Thoracic aorta (tissue), 2 donors: ENCODE measurements at places on chromosomes 6 and 20.

- DNase-seq = no peak
Observed at GRCh38 chr20:20929341-20929740, 176.8 kb downstream of the LINC00237 start.

- DNase-seq = no peak
Observed at GRCh38 chr6:120005292-120005976, 655.9 kb upstream of the MAN1A1 start.

DNA sequence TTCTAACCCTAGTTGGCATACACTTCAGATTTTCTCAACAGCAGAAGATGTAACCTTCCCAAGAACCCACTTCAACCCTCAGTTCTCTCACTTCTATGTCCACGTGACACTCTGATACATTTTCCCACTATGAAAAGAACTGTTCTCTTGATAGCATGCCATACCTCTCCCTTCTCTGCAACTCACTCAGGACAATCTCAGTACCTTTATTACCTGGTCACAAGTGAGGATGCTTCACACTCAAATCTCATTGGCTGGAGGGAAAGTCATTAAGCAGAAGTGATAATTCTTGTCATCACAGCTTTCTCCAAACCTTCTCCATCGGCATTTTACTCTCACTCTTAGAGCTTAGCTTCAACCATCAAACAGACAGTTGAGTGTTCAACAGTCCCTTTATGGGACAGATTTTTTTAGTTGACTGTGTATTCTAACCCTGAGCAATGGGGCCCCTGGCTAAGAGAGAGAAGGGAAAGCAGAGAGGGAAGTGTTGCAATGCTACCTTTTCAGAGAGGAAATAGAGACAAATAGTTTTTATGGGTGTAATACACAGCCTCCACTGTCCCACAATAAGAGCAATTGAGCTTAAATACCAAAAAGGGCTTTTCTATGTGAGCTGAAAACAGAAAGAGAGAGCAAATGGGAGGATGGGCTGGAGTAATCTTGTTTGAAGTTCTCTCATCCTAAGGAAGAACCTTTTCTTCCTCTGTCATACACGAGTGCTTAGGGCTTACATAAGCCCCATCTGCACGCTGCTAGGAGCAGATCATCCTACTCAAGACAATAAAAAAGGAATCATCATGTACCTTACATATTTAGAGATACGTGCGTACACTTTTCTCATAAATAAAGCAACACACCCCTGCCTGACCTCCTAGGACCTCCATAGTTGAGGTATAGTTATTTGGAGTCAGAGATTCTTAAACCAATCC lies 16.0 kb downstream of the HLA-DPA1 start:
- no peak for DNase-seq

GRCh38 chr20:44851545-44851944 lies 34.0 kb upstream of the YWHAB start:
- no peak for DNase-seq

- no peak for DNase-seq
Observed at GRCh38 chr6:159033160-159034049, 11.4 kb downstream of the TAGAP start.

GRCh38 chr6:139743664-139744437 lies 369.4 kb upstream of the CITED2 start:
- no peak for DNase-seq

GRCh38 chr20:35702824-35703695 lies 3.9 kb downstream of the ROMO1 start:
- no peak for DNase-seq

DNA sequence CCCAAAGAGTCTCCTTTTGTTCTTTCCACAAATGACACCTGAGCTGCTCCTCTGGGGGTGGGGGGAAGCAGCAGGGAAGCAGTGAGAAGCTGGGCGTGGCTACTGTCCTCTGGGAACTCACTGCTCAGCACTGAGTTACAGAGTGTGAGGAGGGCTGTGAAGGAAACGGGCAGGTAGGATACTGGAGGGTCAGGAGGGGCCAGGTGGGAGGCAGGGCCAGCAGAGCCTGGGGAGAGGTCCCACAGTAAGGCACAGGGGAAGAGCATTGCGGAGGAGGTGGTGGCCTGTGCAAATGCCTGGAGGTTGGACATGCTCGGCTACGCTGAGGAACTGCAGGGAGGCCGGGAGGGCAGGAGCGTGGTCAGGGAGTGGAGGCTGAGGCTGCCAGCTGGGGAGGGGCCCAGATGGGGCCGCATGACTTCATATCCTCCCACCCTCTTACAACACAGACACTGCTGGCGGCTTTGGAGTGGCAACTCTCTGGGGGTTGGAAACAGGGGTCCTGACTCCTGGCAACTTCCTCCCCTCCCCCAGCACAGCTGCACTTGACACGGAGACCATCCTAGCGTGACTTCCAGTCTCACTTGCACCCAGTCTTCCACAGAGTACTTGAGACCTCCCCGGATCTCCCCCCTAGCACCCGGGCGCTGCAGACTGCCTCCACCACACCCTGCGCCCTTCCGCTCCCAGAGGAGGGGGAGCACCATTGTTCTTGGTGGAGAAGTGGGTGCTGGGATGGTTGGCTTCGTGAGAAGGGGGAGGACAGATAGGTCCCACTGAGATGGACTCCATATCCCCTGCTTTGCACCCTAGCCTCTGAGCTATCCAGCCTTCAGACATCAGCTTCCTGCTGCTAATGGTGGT lies 34.2 kb downstream of the RBM38 start:
- DNase-seq = no peak

GRCh38 chr6:64258752-64259151 lies 623.1 kb downstream of the PHF3 start:
- DNase-seq = no peak

DNA sequence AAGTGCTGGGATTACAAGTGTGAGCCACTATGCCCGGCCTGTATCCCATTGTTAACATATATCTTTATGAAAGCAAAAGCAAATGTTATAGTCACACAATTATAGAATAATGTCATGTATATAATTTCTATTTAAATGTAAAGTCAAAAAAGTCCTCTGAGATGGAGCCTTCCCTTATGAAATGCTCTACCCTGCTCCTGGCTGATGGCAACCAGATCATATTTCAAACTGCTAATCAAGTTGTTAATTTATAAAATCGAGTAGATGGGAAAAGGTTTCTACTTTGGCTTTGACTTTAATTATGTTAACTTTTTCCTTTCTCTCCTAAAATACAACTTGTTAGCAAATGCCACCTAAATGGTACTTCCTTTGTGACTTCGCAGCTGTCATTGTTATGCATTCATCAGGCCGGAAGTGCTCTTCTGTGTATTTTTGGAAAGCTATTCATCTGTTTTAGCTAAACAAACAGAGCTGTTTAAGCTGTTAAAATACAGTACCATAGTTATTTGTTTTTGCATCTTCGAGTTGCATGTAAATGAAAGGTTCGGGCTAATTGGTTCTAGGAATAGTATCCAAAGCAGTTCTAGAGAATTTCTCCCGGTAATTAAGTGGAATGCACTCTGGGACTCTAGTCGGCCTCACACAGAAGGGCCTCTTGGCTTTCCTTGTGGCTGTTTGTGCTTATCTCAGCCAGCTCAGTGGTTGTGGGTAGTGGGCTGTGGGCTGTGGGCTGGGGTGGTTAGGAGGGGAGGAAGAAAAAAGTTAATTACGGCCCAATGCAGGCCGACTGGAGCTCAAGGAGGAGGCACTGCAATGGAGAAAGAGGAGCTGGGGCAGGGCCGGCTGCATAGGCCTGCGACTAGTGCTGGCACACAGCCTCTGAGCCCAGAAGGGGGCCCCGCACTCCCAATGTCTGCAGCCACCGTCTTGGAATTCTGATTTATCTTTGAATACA lies 34.8 kb downstream of the SLC35D3 start:
- DNase-seq = no peak

DNA sequence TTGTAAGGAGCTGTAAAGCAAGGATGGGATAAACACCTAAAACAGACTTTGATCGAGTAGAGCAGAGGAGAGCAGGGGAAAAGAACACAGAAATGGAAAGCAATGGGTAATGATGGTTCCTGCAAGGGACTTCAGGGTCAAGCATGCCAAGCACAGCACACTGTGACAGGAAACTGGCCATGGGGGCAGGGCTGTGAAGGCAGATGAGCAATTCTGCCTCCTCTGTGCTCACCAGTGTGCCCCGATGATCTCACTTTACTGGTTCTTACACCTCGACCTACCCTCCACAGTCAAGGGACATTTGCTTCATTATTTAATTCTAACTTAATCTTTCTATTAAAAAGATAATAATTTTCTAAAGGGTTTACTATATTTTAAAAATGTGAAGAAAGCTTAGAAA lies 21.6 kb upstream of the MYB start:
- no peak for DNase-seq

DNA sequence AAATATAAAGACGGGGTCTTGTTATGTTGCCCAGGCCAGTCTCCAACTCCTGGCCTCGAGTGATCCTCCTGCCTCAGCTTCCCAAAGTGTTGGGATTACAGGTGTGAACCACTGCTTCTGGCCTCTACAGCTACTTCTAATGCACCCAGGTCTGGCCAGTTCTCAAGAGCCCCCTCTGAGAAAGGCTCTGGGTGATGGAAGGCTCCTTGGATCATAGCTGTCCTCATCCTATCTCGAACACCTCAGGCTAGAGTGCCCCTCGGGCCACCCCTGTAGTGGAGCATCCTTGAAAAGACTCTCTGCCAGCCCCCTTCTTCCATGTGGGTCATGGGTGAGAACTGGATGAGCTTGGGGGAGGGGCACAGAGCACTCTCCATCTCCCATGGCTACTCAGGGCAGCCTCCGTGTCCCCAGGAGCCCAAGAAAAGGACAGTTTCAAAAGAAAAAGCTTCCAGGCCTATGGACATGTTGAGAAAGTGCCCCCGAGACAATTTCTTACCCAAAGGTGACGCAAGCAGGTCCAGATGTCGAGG lies 714 bp upstream of the MYLK2 start:
- no peak for DNase-seq

- no peak for DNase-seq
Observed at GRCh38 chr6:146946559-146946958, 257.7 kb upstream of the STXBP5 start.

- DNase-seq = no peak
Observed at GRCh38 chr6:78492351-78493017, 374.9 kb upstream of the IRAK1BP1 start.

DNA sequence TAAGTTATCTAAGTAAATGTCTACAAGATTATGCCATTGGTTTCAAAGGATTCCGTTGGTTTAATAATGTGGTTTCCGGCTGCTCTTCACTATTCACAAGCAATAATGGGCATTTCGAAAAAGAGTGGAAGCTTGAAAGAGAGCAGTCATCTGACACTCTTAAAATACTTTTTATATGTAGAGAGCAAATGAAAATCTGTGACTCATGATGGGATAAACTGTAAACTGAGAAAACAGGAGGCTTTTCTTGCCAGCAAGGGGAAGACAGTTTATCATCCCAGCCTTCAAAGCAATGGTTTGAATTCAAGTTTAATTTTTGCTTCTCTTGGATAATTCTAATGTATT lies 145.7 kb downstream of the KHDC1L start:
- DNase-seq = no peak

GRCh38 chr6:158572653-158573541 lies 13.0 kb downstream of the TMEM181 start:
- DNase-seq = no peak

GRCh38 chr6:6951355-6951754 lies 156.4 kb upstream of the RREB1 start:
- no peak for DNase-seq

- DNase-seq = no peak
Observed at GRCh38 chr6:36662827-36663256, 15.7 kb upstream of the CDKN1A start.

DNA sequence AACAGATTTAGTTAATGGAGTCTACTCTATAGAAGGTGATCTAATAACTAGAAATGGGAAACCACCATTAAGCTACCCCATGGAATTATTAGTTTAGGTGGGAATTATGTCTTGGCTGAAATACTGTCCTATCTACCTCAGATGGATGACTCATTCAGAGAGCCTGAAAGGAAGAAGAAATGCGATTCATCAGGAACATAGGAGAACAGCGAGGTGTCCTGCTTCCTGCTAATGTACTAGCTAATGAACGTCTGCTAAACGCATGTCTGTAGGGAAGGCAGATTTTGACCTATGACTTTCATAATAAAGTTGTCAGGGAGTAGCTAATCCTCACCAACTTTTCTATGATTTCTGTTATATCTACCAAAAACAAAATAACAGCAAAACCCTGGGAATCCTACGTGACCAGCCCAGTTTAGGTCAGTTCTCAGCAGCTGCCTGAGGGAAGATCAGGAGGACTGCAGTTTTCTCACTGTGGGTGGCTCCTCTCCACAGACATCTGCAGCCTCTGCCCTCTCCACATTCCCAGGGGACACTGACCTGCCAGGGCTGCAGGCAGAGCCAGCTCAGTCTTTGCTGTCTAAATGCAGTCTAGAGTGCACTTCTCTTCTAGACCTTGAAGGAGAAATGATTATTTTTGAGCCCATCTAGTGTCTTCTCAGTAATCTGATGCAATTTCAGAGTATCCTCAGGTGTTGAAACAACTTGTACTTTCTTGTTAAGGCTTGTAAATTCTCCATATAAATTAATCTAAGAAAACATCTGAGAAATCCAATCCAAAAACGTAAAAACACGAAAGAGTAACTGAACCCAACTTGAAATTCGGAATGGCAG lies 18.1 kb upstream of the SFT2D1 start:
- DNase-seq = no peak

DNA sequence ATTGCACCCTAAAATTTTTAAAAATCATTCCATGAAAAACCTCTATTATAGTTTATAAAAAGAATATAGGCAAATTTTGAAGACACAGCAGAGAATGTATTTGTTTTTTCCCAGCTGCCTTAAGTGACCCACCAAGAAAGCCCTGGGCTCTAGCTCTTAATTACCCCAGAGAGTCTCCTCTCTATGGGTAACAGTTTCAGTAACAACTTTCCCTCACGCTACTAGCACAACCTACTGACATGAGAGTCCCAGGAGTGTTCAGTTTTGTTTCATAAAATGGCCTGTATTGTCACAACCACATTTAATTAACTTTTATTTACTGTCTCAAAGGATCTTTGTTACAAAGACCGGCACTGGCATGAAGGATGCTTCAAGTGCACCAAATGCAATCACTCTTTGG lies 41.5 kb downstream of the FHL5 start:
- no peak for DNase-seq

GRCh38 chr6:141677598-141678211 lies 455.0 kb upstream of the GJE1 start:
- DNase-seq = no peak

DNA sequence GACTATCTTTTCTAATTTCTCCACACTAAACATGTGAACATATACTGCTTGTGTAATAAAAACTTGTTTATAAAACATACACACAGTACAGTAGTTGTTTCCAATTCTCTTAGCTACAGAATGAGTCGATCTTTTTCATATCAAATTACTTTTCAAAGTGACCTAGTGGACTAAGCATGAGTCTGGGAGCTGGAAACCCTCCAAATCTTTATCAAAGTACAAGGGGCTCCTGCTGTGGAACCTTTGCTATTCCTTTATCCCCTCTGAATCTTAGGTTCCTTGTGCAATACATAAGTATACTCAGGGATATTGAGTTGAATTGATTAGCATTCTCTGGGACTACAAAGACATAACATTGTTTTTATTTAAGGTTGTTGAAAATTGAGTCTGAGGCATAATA lies 48.7 kb upstream of the TAB2 start:
- no peak for DNase-seq

- DNase-seq = no peak
Observed at GRCh38 chr20:64130876-64131275, 23.5 kb upstream of the NPBWR2 start.
